ENCODE measurements at places on chromosomes 6 and 20.
A peak's percentile ranks its signal among the peaks of the same experiment; 100 is the strongest.

- H3K27me3 ChIP-seq: no peaks in the 10 kb centered on the region
- no peaks in the 10 kb centered on the region for H3K36me3 ChIP-seq
- H3K4me3 ChIP-seq: no peak overlapping the region
These were observed 91.2 kb upstream of the TMEM181 start for GRCh38 chr6:158468666-158469065.

- no peak for DNase-seq
- H3K4me1 ChIP-seq: no peaks in the 10 kb centered on the region
- H3K4me3 ChIP-seq: no peak overlapping the region
- H3K27me3 ChIP-seq: no peaks in the 10 kb centered on the region
These were observed 489.5 kb upstream of the CITED2 start for GRCh38 chr6:139863964-139864363.

- no peaks in the 10 kb centered on the region for H3K27me3 ChIP-seq
- no peak overlapping the region for H3K27ac ChIP-seq
- no peak for DNase-seq
- no peaks in the 10 kb centered on the region for H3K4me1 ChIP-seq
- no peak overlapping the region for H3K4me3 ChIP-seq
These were observed 438.1 kb downstream of the HACE1 start for GRCh38 chr6:104421650-104422049.

GRCh38 chr6:90413867-90414266 is 117.2 kb upstream of the BACH2 start:
- no peak for DNase-seq
- H3K4me3 ChIP-seq: peak overlapping the region; percentile 63
- no peak overlapping the region for H3K27ac ChIP-seq
- peaks cover 6% of the 10 kb centered on the region for H3K4me1 ChIP-seq

GRCh38 chr20:2899243-2899642 is 26.0 kb downstream of the PTPRA start:
- H3K4me1 ChIP-seq: no peaks in the 10 kb centered on the region
- H3K27me3 ChIP-seq: no peaks in the 10 kb centered on the region
- no peak overlapping the region for H3K4me3 ChIP-seq
- no peak overlapping the region for H3K27ac ChIP-seq
- no peak for DNase-seq
